ENCODE measurements at places on chromosomes 16 and 17.

DNA sequence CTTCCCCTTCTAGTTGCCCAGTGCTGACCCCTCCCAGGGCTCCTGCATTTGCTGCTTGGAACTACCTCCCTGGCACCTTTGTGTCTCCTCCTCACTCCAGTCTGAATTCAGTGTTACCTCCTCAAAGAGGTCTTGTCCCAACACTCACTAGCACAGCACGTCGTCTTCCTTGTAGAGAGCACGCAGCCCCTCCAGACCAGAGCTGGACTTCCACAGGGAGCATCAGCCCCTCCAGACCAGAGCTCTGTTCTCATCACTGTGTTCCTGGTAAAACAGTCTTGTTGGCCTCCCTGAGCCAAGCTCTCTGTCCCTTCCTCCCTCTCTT is 27.8 kb upstream of the MGAT5B start:
- DNase-seq: no peak

DNA sequence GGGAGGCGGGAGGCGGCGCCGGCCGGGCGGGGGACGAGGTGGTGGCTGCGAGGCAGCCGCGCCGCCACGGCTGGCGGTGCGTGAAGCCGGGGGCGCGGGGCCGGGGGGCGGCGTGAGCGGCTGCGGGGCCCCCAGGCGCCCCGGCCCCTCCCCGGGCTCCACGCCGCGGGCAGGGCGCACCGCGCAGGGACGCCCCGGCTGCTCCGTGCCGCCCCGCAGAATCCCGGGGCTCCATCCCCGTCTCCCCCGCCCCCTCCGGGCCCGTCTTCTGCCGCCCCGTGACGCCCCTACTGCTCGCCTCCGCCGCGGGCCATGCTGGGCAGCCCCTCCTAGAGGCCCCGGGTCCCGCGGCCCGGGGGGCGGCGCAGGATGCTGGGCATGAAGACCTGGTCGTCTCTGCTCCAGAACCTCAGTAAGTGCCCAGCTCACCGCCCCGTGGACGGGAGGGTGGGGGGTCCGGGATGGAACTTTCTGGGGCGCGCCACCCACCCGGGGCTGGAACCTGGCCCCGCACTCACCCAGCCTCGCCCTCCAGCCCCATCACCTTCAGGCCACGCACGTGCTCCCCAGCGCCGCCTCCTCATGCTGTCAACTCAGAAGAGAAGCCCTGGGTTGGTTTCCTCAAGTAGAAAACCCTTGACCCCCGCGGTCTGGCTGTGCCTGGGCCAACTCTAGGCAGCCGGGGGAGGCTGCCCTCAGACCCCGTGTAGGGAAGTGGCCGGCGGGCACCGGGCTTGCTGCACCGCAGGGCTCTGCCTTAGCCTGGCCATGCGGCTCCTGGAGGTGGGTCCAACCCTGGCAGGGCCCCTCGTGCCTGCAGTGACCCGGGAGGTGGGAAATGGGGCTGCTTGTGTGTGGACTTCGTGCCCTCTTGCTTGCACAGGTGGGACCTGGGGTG is 150.2 kb upstream of the GSE1 start:
- DNase-seq: no peak

DNA sequence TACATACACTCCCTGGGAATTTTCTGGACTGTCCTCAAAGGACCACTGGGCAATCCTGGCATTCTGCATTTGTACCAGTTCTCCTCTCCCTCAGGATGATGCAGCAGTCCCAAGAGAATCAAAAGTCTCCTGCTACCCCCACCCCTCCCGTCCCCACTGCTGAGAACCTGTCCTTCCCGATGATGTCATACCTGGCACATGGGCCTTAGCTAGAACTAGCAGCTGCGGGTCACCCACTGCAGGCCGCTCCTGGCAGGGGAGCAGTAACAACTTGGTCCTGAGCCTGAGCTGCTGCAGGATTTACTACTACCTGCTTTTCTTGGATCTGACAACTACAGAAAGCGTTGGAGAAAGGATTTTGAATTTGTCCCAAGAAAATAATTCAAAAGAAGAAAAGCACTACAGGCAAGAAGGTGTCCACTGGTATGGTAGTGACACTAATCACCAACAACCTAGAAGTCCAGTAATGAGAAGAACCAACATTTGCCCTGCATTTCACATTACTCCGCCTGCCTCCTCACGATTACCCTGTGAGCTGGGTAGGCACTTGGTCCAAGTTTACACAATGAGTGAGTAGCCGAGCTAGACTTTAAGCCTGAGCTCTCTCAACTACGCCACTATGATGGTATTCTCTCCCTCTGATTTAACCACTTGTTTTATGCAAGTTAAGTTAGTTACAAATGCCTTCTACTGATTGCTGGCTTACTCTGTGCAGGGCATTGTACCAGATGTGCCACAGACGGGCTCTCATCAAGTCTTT is 55.3 kb upstream of the ETV4 start:
- no peak for DNase-seq

- DNase-seq: peak; percentile 29
Observed at GRCh38 chr17:66468241-66469087, 166.1 kb downstream of the PRKCA start.

DNA sequence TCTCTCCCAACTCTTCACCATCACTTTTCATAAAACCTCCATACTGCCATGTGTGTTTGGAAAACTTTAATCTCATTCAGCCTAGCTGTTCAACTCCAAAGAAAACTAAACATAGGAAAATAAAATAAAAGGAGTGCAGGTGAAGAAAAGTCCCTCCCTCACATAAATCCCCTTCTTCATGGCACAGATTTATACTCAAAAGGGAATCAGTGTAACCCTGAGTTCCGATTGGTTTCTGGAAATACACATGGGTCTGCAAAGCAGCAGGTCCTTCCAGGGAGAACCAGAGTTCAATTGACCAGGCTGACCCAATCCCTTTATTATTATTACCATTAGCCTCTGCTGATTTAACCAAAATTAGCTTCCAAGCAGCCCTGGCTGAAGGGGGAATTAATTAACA is 8.9 kb upstream of the HOXB2 start:
- DNase-seq: no peak

DNA sequence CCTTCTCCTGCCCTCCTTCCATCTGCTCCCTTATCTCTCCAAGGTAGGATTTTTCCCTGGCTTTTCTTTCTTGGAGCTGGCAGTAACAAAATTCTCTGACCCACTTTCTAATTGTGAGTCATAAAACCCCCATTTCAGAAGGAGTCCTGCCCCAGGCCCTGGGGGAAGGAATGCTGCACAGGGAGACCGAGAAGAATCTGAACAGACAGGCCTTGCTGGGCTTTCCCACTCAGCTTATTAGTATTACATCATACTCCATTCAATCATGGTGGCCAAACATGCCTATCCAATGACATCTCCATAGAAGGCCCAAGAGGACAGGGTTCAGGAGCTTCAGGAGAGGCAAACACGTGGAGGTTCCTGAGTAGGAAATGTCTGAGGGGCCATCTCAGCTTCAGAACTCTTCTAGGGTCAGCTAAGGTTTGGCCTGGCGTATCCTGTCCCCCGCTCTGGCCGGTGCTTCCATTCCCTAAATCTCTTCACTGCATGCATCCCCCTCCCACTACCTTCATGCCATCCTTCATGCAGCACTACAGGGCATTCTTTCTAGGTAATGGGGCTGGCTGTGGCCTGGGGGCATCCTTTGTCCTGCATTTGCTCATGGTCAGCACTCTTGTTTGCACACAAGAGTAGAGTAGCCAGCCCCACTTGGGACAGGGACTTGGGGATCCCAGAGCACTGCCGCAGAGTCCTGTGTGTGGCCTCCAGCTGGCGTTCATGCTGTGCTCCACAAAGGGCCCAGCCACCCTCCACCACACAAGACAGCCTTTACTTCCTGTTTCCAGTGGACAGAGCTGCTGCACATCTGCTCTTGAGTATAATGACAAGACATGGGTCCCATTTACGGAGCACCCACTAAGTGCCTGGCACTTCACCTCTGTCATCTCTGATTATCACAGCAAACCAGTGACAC is 8.2 kb downstream of the SLC6A2 start:
- DNase-seq: no peak
